ENCODE measurements at places on chromosomes 5 and 9.

- DNase-seq, result peak; percentile 17
Measured at GRCh38 chr9:122213589-122214413, 15.0 kb downstream of the LHX6 start.

- no peak for DNase-seq
Measured at GRCh38 chr9:126144196-126144595, 182.4 kb upstream of the MVB12B start.

DNA sequence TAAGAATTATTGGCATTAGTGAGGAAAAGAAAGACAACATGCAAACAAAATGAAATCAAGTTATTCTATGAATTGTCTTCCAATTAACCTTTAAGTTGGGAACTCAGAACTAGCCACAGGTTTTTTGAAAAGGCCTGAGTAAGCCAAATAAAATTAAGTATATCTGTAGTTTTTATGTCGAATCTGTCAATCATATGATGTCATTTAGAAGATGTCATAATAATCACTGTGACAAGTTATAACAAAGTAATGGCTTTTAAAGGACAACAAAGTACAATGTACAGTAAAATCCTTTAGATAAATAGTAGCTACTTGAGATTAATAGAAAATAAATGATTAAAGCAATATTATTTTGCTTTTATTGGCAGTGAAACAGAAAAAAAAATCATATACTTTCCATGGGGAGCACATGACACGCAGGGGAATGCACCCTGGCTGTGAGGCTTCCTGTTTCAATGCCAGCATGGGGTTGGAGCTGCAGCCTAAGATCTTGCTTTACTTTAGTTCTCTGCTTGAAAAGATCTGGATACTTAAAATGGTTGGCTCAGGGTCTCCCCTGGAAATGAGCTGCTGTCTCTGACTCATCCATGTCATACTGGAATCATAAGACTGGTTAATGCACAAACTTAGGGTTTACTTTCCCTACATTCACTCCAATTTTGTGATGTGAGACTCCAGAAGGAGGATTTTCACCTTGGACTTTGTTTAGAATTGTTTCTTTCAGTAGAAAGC lies 284.3 kb downstream of the TAF11L14 start:
- no peak for DNase-seq

DNA sequence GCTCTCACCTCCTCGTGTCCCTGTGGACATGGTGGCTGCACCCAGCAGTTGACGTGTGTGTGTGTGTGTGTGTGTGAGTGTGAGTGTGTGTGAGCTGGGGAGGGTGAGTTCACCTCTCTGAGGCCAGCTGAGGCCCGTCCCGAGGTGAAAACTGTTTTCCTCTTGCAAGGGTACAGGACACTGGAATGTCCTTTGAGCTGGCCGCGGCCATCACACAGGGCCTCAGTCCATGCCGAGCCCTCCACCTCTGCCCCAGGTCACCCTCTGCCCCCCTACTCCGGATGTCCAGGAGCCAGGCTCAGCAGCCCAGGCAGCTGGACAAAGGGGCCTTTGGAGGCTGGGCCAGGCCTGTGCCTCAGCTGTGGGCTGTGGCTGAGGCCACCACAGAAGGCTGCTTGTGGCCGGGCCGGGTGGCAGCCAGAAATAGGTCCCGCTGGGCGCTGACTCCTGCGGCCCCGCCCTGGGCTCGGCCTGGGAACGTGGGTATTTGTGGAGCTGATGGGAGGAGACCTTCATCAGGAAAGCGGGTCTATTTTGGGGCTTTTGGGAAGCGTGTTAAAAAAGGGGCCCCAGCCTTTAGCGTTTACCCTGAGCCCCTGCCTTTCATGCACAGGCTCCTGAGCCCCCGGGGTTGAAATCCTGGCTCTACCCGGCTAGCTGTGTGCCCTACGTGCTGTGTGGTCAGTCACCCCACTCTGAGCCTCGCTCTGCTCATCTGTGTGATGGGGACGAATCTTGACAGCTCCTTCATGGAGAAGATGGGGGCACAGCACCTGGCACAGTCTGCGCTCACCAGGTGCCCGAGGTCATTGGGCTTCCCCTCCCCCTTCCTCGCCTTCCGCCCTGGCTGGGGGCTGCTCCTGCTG lies 75.1 kb upstream of the IER5L start:
- no peak for DNase-seq

DNA sequence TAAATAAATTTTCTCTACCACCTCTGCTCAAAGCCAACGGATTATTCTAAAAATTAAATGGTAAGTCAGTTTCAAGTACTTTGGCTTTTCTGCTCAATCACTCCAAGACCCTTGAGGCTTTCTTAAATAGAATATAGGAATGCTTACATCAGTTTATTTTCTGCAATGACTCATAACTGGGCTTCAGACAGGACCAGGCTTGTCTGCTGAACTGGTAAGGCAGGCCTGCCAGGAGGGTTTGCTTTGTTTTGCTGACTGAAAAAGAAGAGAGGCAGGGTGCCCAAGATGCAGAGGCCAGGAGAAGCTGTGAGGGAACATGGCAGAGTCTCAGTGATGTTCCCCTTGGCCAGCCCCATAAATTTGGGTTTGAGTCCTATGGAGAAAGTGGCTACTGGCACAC lies 60.3 kb upstream of the EPB41L4A start:
- no peak for DNase-seq

DNA sequence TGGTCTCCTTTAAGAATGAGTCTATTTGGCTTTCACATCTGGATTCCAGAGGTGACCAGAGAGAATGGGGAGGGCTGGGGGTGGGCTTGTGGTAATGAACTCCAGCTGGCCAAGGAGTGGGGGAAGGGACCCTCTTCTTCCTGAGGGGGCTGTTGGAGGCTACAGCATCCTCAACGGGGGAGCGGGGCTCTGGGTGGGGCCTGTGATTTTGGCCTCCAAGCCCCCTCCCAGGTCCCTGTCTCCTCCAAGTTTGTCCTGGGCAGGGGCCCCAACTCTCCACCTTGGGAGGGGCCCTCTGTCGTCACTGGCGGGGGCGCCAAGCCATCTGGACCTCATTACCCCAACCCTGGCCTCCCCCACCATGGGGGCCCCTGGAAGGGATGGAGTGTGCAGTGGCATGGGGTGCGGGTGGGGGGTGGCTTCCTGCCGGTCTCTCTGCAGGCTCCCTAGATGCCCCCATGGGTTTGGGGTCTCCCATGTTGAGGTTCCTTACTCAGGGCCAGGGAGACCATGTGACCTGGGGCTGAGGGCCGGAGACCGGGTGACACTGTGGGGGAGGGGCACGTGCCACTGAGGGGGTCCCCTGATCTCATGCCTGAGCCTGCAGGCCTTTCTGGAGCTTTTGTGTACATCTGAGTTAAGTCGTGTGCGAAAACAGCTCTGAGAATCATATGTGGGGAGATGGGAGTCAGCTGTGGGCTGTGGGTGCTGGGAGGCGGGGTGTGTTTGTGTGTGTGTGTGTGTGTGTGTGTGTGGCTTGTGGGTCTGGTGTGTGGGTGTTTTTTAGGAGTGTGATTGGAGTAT lies 32.4 kb downstream of the GOLGA2 start:
- no peak for DNase-seq

DNA sequence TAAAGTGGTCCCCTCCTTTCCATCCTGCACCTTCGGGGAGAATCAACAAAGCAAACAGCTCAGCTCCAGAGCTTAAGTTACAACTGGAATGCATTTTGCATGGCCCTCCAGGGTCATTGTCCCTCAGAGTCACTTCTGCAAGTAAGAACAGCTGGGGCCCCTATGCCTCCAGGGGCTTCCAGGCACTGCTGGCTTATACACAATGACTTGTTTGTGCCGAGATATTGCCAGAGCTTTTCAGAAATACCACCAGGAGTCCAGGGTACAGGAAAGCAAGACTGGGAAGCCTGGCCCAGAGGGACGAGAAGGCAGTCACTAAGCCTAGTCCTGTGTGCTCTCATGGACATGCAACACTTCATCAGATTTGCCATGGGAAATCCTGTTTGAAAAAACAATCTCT lies 11.3 kb downstream of the FRMD3 start:
- no peak for DNase-seq

DNA sequence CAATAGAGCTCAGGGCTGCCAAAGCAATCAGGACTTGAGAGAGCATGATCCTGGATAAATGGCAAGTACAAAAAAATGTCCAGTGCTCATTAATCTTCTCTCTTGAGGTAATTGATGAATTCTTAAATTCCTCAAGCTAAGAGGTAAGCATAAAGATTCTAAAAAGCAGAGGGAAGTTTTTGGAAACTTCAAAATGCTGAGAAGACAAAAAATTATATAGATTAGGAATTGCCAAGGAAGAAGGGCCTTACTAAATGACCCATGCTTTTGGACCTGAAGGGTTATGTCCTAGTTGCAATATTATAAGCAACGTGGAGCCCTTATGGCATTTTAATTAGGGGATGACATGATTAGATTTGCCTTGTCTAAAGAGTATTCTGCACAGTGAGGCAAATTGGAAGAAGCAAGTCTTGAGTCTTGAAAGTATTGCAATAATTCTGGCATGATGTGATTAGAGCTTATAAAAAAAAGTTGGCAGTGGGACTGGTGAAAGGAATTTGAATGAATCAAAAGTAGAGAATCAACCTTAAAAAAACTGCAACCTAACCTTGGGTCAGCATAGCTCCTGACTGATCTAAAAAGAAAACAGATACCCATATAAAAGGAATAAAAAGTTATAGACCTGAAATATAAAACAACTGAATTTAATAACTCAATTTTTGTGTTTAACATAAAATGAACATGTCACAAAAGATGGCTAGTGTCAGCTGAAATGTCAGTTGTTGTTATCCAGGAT lies 323.8 kb upstream of the ARRDC3 start:
- no peak for DNase-seq

GRCh38 chr5:88094906-88095496 lies 173.6 kb downstream of the TMEM161B start:
- DNase-seq, result no peak

DNA sequence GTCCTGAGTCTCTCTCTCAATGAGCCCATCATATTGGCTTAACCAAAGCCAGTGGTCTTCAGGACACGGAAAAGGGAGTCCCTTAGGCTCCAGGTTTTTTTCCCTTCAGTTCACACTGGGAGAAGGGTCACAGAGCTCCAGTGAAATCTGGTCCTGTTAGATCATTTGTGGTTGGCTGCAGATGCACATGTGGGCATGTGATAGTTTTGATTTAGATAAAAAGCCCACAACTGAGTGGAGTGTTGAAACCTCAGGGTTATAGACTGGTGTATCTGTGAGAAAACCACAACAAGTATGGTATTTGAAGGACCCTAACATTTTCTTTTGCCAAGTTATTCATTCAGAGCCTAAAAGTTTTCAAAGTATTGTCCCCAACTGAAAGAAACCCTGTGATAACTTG lies 46.7 kb downstream of the PRLR start:
- DNase-seq, result no peak

- no peak for DNase-seq
Measured at GRCh38 chr5:139076111-139076510, 122.1 kb downstream of the SIL1 start.

DNA sequence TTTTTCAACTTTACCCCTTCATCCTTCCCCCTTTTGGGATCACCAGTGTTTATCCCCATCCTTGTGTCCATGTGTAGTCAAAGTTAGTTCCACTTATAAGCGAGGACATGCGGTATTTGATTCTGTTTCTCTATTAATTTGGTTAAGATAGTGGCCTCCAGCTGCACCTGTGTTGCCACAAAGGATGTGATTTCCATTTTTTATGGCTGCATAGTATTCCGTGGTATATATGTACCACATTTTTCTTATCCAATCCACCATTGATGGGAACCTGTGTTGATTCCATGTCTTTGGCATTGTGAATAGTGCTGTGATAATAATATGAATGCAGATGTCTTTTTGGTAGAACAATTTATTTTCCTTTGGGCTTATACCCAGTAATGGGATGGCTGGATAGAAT lies 252.4 kb downstream of the ARRDC3 start:
- no peak for DNase-seq

DNA sequence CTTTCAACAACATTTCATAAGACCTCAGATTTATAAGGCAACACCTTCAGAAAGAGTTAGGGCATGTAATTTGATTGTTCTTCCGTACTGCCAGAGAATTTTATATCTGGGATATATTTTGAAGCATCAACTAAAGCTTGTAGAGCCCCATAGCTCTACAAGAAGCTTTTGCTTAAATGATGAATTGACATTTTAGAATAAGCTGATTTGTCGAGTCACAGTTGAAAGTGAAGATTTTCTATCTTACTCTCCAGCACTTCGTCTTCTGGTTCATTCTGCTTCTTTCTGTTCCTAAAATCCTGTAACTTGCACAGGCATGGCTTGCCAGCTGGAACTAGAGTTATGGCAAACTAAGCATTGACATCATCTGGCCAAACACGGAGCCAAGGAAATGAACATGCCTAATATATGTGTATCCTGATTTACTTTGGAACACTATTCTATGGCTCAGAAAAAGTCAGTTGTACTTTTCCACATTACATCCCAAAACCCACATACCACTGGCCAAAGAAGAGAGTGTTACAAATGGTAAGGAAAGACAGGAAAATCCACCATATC lies 68.6 kb upstream of the MAST4 start:
- no peak for DNase-seq

- no peak for DNase-seq
Measured at GRCh38 chr5:93186076-93186682, 394.8 kb downstream of the NR2F1-AS1 start.

- DNase-seq, result no peak
Measured at GRCh38 chr5:107414802-107415201, 255.9 kb downstream of the EFNA5 start.

GRCh38 chr9:135929656-135930445 lies 22.5 kb upstream of the CAMSAP1 start:
- DNase-seq, result no peak

Data from stimulated activated CD4-positive, alpha-beta T cell treated with anti-CD3 and anti-CD28 coated beads, Interleukin-1b, Interleukin-23, amount 100 ng/mL, for 1 hour (primary cell).